Mammary microvascular endothelial cell (primary cell): ENCODE measurements at places on chromosomes 16 and 17. TPM values are rescaled to one million over a fixed set of nuclear protein-coding genes. Genes with fewer than 3 reads are reported as not detected.

The ATP2C2 gene
- not detected in 2 replicates for total RNA-seq

The CRK gene
- total RNA-seq: 86.4 and 90.3 TPM in 2 replicates

The BEAN1 gene
- not detected in 2 replicates for total RNA-seq

The FLYWCH2 gene
- 50.6 and 67.3 TPM in 2 replicates for total RNA-seq

The CENPN gene
- total RNA-seq: 45.5 and 54.2 TPM in 2 replicates

The ANKRD40CL gene
- not detected in 2 replicates for total RNA-seq

The RASD1 gene
- 3.8 TPM in 2 replicates for total RNA-seq

The KRTAP16-1 gene
- total RNA-seq: not detected in 2 replicates

The CRYM gene
- not detected in 2 replicates for total RNA-seq

The KRTAP1-1 gene
- total RNA-seq: not detected in 2 replicates

The ODAD4 gene
- not detected in 2 replicates for total RNA-seq

The SLC22A31 gene
- total RNA-seq: not detected in 2 replicates

The CACNA1H gene
- total RNA-seq: not detected in 2 replicates

The CD300H gene
- total RNA-seq: not detected in 2 replicates

The SPAG9 gene
- 60.3 and 63.4 TPM in 2 replicates for total RNA-seq

The NAE1 gene
- total RNA-seq: 67.7 and 77.1 TPM in 2 replicates

The CCL5 gene
- 4.7 and 5.0 TPM in 2 replicates for total RNA-seq

The NKD1 gene
- total RNA-seq: under 0.01 TPM in 1 of 2 replicates, not detected in the other

The HSDL1 gene
- 14.1 and 17.5 TPM in 2 replicates for total RNA-seq

The CCT6B gene
- 0.84 TPM in 1 of 2 replicates, not detected in the other for total RNA-seq

The CCL22 gene
- total RNA-seq: not detected in 2 replicates

The KRTAP9-2 gene
- not detected in 2 replicates for total RNA-seq

The FBXW10 gene
- total RNA-seq: 0.07 TPM in 1 of 2 replicates, not detected in the other

The OMG gene
- total RNA-seq: 1.3 and 2.0 TPM in 2 replicates

The DHX58 gene
- 15.4 and 17.7 TPM in 2 replicates for total RNA-seq

The CFAP97D1 gene
- not detected in 2 replicates for total RNA-seq

The CD300E gene
- not detected in 2 replicates for total RNA-seq

The KRT10 gene
- 21.9 and 23.3 TPM in 2 replicates for total RNA-seq

The WDR81 gene
- total RNA-seq: 26.2 and 26.4 TPM in 2 replicates

The GPR179 gene
- total RNA-seq: not detected in 2 replicates

The CXCL16 gene
- total RNA-seq: 10.3 and 11.9 TPM in 2 replicates

The GLTPD2 gene
- total RNA-seq: not detected in 2 replicates

The AOC2 gene
- 0.20 and 0.27 TPM in 2 replicates for total RNA-seq

The NPIPB2 gene
- 0.30 and 0.60 TPM in 2 replicates for total RNA-seq

The NPLOC4 gene
- total RNA-seq: 79.1 and 89.9 TPM in 2 replicates

The KRT20 gene
- total RNA-seq: not detected in 2 replicates

The DRC3 gene
- total RNA-seq: 0.84 and 1.6 TPM in 2 replicates

The FBXW10B gene
- total RNA-seq: 0.15 and 0.27 TPM in 2 replicates

The CSH2 gene
- not detected in 2 replicates for total RNA-seq

The C16orf87 gene
- 5.1 and 8.2 TPM in 2 replicates for total RNA-seq

The SMIM36 gene
- not detected in 2 replicates for total RNA-seq
